PC-3 (cell line): ENCODE measurements at places on chromosomes 1 and 21.

DNA sequence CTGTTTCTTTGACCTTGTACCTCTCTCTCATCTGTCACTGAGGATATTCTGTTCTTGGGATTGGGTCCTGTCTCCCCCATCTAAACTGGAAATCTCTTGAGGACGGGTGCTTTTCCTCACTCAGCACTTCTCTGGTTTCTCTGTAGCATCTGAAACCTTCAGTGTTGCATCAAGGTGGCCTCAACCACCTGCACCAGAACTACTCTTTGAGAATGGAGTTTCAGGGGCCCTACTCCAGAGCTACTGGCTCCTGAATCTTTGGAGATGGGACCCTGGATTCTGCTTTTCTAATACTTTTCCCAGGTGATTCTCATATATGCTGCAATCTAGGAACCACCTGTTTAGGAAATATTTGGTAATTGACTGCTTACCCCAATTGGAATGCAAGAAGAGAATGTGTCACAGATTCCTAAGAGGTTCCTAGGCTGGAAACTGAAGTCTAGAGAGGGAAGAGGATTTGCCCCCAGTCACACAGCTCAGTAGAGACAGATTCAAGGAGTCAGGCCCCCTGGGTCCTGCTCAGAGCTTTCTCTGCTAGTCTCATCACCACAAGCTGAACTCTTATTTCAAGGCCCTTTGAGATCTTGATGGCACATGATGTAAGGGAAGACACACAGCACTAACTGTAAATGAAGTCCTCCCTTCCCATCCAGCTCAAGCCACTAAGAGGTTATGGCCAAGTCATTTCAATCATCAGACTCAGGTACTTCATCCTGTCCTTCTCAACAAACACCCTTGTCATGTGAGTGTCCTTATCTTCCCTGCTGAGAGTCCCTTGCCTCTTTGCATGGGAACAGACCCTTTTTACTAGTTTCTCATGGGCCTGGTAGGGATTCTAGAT is 48.7 kb downstream of the EIF2D start:
- no peak for DNase-seq

DNA sequence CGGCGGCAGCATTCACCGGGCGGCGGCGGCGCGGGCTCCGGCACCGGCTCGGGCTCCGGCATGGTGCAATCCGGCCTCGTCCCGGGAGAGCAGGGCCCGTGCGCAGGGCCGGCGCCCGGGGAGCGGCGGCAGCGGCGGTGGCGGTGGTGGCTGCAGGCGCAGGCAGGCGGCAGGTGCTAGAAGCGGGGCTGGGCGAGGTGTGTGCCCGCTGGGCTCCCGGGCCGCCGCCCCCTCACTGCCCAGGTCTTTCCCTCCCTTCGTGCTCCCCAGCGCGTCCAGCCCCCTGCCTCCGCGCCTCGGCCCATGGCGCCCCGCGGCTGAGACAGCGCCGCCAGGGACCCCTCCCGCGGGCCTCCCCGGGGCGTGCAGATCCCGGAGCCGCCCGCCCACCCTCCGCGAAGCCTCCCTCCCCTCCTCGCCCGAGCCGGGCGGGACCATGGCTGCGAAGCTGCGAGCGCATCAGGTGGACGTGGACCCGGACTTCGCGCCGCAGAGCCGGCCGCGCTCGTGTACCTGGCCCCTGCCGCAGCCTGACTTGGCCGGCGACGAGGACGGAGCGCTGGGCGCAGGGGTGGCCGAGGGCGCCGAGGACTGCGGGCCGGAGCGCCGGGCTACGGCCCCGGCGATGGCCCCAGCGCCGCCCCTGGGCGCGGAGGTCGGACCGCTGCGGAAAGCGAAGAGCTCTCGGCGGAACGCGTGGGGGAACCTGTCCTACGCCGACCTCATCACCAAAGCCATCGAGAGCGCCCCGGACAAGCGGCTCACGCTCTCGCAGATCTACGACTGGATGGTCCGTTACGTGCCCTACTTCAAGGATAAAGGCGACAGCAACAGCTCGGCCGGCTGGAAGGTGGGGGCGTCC is 492 bp downstream of the FOXO6 start:
- no peak for DNase-seq

- no peak for DNase-seq
Observed at GRCh38 chr1:110556471-110556807, 37.5 kb upstream of the KCNA10 start.

- DNase-seq, result peak; percentile 88
Observed at GRCh38 chr1:45802343-45803298, 791 bp upstream of the MAST2 start.

DNA sequence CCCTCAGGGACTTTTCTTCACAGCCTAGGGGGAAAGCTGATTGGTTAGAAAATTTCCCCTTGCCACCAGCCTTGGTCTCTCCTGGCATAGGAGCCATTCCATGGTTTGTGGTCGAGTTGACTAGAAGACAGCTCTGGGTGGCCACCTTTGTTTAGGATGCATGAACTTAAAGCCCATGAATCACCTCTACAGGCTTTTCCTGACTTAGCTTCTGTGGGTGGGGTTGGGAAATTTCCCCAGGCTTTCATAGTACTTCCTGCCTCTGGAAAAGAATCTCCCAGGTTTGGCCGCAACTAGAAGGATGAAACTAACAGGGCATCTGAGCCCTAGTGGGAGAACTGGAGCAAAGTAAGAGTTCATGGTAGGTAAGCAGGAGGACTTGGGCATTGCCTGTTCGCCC is 72.6 kb downstream of the SNRPE start:
- peak; percentile 84 for DNase-seq

GRCh38 chr1:223423641-223424233 is 30.5 kb downstream of the CCDC185 start:
- peak; percentile 7 for DNase-seq

DNA sequence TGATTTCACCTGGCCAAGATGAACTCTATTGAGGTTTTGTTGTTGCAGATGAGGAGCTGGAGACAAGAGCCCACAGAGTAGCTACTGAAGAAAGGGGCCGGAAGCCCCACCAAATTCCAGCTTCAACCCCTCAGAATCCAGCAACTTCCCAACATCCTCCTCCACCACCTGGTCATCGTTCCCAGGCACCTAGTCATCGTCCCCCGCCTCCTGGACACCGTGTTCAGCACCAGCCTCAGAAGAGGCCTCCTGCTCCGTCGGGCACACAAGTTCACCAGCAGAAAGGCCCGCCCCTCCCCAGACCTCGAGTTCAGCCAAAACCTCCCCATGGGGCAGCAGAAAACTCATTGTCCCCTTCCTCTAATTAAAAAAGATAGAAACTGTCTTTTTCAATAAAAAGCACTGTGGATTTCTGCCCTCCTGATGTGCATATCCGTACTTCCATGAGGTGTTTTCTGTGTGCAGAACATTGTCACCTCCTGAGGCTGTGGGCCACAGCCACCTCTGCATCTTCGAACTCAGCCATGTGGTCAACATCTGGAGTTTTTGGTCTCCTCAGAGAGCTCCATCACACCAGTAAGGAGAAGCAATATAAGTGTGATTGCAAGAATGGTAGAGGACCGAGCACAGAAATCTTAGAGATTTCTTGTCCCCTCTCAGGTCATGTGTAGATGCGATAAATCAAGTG is 14.3 kb downstream of the CD2 start:
- DNase-seq, result no peak

- no peak for DNase-seq
Observed at GRCh38 chr21:34020983-34021553, 52.3 kb upstream of the MRPS6 start.

DNA sequence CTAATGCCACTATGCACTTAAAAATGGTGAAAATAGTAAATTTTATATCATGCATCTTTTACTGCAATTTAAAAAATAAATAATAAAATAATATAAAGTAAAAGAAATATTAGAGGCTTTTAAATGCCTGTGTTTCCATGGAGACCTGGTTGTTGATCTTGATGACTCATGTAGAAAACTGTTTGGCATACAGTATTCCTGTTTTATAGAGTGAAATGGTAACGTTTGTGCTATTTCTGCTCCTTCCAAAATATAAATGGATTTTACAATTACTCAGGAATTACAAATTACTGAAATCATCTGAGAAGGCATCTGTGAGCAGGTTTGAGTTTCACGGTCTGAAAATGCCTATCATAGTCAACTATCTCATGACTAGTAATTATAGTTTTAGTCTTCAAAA is 98.4 kb upstream of the USP25 start:
- DNase-seq, result peak; percentile 81

- DNase-seq, result no peak
Observed at GRCh38 chr1:41804176-41804575, 114.5 kb downstream of the HIVEP3 start.

- DNase-seq, result no peak
Observed at GRCh38 chr21:40227096-40227495, 359.9 kb downstream of the PCP4 start.

DNA sequence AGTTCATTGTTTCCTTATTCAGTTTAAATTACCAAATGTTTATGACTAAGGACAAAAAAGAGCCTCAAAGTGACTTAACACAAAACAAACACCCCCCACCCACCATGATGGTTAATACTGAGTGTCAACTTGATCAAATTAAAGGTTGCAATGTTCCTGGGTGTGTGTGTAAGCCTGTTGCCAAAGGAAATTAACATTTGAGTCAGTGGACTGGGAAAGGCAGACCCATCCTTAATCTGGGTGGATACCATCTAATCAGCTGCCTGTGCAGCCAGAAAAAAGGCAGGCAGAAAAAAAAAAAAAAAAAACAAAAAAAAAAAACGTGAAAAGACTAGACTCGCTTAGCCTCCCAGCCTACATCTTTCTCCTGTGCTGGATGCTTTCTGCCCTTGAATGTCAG is 543.4 kb downstream of the NEGR1 start:
- DNase-seq, result no peak

DNA sequence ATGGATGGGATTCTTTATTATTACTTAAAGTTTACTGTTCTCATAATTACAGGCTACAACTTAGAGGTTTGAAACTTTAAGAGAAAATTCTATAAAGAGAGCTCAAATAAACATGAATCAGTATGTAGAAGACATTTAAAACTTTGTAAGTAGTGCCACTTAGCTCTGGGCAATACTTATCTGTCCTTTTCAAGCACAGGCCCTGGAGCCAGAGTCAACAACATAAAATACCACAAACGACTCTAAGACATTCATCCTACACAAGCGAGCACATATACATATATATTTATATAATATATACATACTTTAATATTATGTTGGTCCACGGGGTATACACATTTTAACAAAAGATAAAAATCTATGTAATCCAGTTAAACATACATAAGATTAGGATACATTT is 24.1 kb upstream of the TTC39A start:
- DNase-seq, result no peak

- peak; percentile 62 for DNase-seq
Observed at GRCh38 chr1:224707843-224708725, 92.0 kb downstream of the CNIH3 start.

GRCh38 chr1:81808760-81809159 is 8.0 kb downstream of the ADGRL2 start:
- DNase-seq, result peak; percentile 33

GRCh38 chr1:191546803-191547202 is 611.5 kb upstream of the RGS18 start:
- no peak for DNase-seq

DNA sequence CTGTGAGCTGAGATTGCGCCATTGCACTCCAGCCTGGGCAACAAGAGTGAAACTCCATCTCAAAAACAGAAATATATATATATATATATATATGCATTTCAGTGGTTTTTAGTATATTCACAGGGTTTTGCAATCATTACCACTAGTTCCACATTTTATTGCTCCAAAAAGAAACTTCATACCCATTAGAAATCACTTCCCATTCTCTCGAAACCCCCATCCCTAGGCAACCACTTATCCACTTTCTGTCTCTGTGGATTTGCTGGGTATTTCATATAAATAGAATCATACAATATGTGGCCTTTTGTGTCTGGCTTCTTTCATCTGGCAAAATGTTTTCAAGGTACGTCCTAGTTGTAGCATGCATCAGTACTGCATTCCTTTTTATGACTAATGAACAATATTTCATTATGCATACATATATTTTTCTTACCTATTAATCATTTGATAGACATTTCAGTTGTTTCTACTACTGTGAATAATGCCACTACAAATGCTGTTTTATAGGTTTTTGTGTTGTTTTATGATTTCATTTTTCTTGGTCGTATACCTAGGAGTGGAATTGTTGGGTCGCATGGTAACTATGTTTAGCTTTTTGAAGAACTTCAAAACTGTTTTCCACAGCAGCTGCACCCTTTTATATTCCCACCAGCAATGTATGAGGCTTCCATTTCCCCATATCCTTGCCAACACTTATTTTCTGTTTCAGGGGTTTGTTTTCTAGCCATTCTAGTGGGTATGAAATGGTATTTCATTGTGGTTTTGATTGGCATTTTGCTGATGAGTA is 95.9 kb downstream of the PHTF1 start:
- peak; percentile 75 for DNase-seq

DNA sequence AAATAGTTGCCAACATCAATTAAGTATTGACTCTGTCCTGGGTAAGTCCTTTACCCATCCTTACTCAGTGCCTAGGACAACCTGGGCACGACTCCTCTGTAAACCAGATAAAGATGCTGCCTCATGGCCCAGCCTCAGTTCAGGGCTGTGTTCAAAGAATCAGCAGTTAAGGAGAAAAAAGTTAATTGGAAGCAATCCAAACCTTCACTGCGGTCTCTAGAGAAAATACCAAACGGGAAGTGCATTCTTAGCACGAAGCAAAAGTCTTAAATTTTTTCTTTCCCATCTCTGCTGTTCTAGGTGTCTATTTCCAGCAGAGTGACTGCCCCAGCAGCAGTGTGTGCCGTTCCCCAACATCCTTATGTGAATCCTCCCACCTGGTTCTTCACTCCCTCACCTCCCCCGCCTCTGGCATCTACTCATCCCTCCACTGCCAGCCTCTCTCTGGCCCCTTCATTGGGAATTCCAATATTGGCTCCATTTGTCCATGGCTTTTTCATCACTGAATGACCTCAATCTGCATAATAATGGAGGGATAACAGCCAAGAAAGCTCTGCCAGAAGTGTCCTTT is 23.2 kb downstream of the KANK4 start:
- DNase-seq, result peak; percentile 95

DNA sequence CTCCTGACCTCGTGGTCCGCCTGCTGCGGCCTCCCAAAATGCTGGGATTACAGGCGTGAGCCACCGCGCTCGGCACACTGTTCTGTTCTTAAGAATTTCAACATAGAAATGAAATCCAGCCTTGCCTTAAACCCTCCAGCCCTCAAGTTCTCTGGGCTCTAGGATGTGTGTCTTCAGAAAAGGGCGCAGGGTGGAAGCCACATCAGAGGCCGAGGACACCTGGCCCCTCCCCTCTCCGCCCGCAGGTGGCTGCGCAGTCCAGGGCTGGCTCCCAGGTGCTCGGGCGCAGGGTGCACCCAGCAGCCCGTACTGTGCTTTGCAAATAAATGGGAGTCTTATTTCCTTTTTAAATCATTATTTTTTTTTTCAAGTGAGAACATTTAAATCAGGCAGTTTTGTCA is 2.0 kb upstream of the C1orf174 start:
- DNase-seq, result no peak

- no peak for DNase-seq
Observed at GRCh38 chr1:110082477-110082876, 12.0 kb upstream of the ALX3 start.

GRCh38 chr1:78289603-78290002 is 201.2 kb upstream of the PTGFR start:
- DNase-seq, result no peak

DNA sequence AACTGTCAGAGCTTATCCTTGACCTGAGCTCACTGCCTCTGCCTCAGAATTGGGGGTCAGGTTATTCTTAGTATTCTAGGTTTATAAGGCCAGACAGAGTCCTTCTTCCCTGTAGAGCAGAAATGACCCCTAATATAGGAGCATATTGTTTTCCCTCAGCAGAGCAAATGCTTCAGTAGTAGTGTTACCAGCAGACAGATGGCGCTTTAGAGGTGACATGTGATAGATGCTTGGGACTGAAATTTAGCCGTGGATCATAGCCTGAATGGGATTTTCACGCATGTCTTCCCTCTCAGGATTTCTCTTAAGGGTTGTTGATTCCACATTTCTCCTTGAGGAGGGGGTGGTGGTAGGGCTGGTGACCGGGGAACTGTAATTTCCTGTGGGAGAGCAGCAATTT is 24.5 kb downstream of the ADARB1 start:
- DNase-seq, result peak; percentile 52
